Activated T-helper 17 cell treated with anti-CD3 and anti-CD28 coated beads, Interleukin-2, amount 50 U/mL, for 72 hours (primary cell): ENCODE measurements at places on chromosomes 12 and 14. TPM values are rescaled to one million over a fixed set of nuclear protein-coding genes. Genes with fewer than 3 reads are reported as not detected.

DNA sequence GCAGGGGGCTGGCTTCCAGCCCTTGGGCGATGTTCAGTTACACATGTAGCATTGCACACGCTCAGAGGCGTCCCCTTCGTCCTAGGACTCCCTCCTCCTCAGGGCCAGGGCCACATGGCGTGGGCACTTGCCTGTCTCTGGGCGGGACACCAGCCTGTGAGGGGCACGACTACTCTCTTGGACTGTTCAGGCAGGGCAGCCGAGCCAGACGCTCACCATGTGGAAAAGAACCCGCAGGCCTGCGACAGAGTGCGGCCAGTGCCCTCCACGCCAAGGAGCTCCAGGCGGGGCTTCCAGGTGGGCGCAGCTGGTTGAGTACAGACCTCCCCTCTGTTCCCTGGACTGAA, 20.9 kb downstream of the MTA1 start:
- ATAC-seq, result no peak

DNA sequence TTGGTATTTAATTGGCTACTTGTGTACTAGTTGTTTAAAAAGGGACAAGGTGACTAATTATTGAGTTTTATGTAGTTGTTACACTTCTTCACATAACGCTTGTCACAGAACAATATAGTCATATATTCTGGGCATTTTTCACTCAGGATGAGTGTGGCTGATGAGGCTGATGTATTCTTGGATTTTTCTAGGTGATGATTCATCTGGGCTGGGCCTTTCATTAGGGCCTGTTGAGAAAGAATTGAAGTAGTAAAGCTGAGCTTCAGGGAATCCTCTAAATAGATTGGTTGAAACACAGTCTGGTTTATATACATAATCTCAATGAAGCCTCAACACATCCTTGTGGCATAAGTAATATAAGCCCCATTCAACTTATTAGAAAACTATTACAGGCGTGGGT, 445.7 kb downstream of the DAD1 start:
- peak; percentile 42 for ATAC-seq

DNA sequence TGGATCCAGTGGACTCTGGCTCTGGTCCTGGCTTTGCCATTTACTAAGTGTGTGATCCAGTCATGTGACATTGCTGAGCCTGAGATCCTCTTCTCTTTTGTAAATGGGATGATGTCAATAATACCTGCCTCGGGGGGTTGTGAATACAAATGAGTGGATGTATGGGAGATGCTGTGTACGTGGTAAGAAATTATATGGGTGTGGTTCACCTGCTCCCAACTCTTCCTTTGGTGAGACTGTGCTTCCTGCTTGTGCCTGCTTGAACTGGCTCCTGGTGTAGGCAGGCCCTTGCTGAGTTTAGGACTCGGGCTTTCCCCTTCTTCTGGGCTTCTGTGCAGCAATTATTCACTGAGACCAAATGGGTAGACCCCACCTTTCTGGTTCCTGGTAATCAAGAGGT, 189.5 kb upstream of the FRMD6 start:
- ATAC-seq, result no peak

DNA sequence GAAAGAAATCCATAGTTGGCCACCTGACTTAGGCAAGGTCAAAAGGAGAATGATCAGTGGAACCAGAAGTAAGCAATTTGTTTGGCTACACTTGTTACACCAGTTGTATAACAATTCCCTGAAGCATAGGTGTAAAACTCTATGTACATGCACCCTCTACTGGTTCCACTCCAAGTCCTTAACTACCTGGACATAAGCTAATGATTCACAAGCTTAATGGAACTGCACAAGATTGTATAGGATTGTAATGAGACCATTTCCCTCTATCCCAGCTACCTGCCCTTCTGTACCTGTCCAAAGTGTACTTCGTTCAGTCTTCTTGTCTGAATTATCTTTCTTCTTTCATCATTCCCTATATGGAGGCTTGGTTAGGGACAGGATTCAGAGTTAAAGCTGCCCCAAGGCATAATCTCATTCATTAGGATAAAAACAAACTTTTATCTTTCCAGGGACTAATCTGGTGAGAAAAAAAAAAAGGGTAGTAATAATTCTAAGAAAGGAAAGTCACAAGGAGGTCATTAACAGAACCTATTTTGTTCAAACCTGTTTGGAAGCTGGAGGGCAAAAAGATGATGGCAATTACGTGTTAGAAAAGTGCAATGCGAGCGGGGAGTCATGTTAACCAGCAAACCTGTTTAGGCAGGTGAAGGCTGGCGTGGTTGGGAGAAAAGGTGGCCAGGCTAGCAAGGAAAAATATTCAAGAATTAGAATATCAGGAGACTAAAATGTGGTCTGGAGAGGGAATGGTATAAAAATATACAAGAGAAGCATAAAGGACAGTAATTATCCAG, 2.8 kb upstream of the TMEM52B start:
- ATAC-seq, result no peak

DNA sequence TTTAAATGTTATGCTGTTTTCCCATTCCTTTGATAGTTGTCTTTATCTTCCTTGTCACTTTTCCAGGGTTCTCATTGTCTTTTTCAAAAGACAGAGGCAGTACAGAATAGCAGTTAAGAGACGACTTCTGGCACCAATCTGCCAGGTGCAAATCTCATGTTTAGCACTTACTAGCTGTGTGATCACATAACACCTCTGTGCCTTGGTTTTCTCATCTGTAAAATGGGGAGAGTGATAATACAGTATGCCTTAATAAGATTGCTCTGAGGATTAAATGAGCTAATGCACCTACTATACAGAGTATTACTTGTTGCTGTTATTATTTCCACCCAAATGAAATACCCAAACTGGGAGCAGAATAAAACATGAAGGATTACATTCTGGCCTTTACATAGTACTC, 4.8 kb downstream of the GPR135 start:
- no peak for ATAC-seq

DNA sequence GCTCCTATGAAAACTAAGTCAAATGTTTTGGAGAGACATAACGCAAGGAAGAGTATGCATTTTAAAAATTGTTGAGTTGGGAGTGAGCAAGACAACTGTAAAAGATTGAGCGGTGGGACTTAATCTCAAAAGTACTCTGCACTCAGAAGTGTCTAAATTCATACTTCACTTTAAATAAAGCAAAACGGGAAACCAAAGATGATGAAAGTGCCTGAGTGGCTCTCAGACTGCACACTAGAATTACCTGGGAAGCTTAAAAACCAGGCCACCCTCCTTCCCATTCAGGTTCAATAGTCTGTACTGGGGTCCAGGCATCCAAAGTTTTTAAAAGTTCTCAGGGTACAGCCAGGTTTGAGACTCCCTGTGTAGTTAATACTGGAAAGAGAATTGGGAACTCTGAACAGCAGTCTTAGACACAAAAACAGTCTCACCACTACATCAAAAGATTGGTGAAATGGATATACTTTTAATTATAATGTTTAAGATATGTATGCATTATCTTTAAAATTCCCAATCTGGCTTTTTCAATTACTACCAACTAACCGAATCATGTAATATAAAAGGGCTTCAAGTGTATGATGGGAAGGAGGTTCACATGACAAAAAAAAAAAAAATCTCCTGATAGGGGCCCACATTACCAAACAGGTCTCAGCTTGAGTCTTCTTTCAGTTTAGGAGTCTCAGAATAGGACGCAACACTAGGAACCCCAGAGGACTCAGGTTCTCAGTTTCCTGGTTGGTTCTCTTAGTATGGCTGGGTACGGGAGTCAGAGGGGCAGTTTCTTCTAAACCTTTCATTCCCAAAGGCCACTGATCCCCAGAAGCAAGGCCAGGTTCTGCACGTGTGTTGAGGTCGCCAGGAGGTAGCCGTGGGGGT, 1.0 kb downstream of the HOMEZ start:
- ATAC-seq, result no peak

GRCh38 chr12:45406988-45407850, 191.3 kb downstream of the ANO6 start:
- ATAC-seq, result no peak

DNA sequence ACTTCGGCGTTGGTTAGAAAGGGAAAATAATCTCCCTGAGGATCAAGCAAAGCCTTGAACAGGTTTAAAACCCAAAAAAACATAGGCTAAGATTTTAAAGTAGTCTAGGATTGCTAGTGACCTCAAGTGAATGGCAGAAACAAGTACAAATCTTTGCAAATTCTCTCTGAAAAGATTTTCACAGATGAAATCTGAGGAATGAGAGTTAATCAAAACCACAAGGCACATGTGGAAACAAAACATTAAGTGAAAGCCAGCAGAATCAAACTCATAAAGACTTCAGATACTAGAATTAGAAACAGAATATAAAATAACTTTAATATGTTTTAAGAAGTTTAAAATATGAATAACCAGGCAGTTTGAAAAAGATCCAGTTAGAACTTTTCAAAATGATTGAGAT, 52.2 kb upstream of the CFL2 start:
- no peak for ATAC-seq

Gene SERPINA3
- total RNA-seq, result not detected

Gene MMP19
- not detected for total RNA-seq

Gene P2RX2
- total RNA-seq, result not detected

Gene SUOX
- 3.5 TPM for total RNA-seq

Gene YEATS4
- 28.4 TPM for total RNA-seq

Gene TMEM253
- not detected for total RNA-seq

Gene PRH2
- total RNA-seq, result not detected
